Testis (tissue), 5 donors: ENCODE measurements at places on chromosomes 7 and 10. TPM values are rescaled to one million over a fixed set of nuclear protein-coding genes. Genes with fewer than 3 reads are reported as not detected.

GRCh38 chr7:29970158-29970557 is 19.4 kb downstream of the SCRN1 start:
- no peak for DNase-seq
- peaks cover 12% of the 10 kb centered on the region for H3K4me1 ChIP-seq
- H3K27ac ChIP-seq = no peak overlapping the region
- H3K36me3 ChIP-seq = no peaks in the 10 kb centered on the region
- H3K4me3 ChIP-seq = no peak overlapping the region

- DNase-seq = no peak
- H3K27ac ChIP-seq = no peak overlapping the region
- no peak overlapping the region for H3K4me3 ChIP-seq
Observed at GRCh38 chr7:106034383-106034782, 71.3 kb downstream of the CDHR3 start.

DNA sequence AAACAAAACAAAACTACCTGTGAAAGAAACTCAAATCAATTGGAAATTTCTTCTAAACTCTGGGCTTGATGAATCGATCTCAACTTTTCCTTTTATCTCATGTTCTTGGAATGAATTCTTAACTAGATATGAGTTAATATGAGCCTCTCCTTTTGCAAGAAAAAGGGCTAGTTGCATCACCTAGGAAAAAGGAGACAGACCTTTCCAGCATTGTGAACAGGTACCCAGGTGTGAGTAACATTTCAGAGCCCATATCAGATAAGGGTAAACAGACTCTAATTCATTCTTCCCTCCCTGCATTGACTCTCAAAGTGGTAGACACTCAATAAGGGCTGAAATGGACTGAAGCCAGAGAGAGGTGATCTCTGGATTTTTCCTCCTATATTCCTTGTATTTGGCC is 103.8 kb upstream of the AGR3 start:
- H3K27ac ChIP-seq = no peak overlapping the region
- peaks cover 5% of the 10 kb centered on the region for H3K4me1 ChIP-seq
- no peak for DNase-seq
- no peaks in the 10 kb centered on the region for H3K36me3 ChIP-seq

DNA sequence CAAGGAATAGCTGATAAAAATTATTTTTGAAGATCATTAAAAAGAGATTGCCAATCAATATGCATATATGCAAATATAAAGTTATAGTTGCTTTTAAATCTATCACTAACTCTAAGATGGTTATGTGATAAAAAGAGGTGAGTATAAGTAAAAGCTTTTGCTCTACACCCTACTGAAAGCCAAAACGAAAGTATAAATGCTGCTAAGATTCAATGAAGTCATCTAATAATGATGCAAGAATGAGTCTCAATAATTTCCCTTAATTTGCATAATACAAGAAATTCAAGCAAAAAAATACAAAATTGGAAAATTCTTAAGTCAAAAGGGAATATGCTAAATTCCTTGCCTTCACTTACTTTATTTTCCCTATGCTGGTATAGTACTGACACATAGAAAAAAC is 75.2 kb downstream of the WAPL start:
- no peaks in the 10 kb centered on the region for H3K36me3 ChIP-seq
- H3K4me3 ChIP-seq = no peak overlapping the region
- no peaks in the 10 kb centered on the region for H3K4me1 ChIP-seq

Gene NPC1L1
- 0.55 TPM for total RNA-seq

DNA sequence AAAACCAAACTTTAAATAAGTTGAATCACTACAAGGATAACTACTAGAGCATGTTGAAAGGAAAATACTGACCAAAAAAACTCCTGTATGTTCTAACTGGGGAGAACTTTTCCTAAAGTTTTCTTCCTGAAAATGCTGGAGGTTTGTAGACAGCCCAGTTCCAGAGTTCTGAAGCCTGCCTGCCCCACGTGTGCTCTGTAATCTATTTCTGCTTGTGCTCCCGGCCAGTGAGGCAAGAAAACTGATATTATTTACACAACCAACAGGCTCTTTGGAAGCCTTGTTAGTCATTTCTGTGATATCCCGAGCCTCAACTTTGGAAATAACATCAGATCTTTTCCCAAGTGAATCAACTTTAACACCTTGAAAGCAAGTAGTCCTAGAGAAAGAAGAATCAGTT is 46.7 kb downstream of the ZFAND4 start:
- no peaks in the 10 kb centered on the region for H3K4me1 ChIP-seq
- DNase-seq = peak; percentile 38
- H3K27ac ChIP-seq = peak overlapping the region; percentile 53
- H3K4me3 ChIP-seq = no peak overlapping the region

Gene SLC26A3
- total RNA-seq = 1.1 TPM

Gene ZNF467
- total RNA-seq = 2.4 TPM

DNA sequence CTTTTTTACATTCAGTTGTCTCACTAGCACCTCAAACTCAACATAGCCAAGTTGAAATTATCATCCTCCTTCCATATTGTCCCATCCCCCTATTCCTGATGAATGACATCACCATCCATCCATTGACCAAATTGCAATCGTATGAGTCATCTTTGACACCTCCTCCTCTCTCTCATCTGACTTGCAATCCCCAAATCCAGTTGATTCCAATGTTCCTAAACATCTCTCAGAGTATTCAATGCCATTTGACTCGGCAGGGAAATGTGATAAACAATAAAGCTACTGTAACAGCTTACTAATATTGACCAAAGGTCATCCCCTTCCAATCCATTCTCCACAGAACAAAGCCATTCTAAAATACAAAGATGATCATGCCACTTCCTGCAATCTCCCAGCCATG is 1047.8 kb downstream of the NRG3 start:
- no peaks in the 10 kb centered on the region for H3K36me3 ChIP-seq
- no peak overlapping the region for H3K4me3 ChIP-seq
- H3K27ac ChIP-seq = no peak overlapping the region
- no peak for DNase-seq

Gene HMX3
- total RNA-seq = 0.25 TPM

DNA sequence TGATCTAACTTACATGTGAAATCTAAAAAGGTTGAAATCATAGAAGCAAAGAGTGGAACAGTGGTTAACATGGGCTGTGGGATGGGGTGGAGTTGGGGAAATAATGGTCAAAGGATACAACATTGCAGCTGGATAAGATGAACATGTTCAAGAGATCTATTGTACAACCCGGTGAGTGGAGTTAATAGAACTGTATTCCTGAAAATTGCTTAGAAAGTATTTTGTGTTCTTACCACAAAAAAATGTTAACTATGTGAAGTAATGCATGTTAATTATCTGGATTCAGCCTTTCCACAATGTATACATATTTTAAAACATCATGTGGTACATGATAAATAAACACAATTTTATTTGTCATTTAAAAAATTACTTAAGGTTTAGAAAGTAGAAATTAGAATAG is 271.0 kb upstream of the LRRTM3 start:
- H3K27ac ChIP-seq = no peak overlapping the region
- no peaks in the 10 kb centered on the region for H3K27me3 ChIP-seq
- H3K36me3 ChIP-seq = no peaks in the 10 kb centered on the region
- H3K4me1 ChIP-seq = no peaks in the 10 kb centered on the region

DNA sequence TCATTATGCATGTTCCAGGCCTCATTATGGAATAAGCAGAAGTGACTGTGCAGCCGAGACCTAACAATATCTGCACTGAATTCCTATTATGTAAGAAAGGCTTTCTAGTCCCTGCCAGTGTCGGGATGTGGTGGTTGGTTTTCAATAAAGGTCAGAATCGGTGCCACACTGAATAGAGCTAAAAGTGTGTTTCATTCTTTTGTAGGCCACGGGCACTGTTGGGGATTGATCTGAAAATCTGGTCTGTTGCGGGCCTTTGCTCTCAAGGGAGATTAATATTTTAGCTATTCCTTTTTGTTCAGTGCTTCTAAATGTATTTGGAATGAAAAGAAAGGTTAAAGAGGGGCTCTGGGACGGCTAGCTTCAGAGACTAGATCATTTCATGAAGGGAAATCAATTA is 559.4 kb upstream of the GALNT17 start:
- no peaks in the 10 kb centered on the region for H3K27me3 ChIP-seq
- no peak overlapping the region for H3K4me3 ChIP-seq
- H3K36me3 ChIP-seq = no peaks in the 10 kb centered on the region
- DNase-seq = no peak

Gene HOXA13
- total RNA-seq = not detected

GRCh38 chr7:2470204-2471021 is 5.8 kb downstream of the GRIFIN start:
- H3K27me3 ChIP-seq = no peaks in the 10 kb centered on the region
- H3K4me3 ChIP-seq = no peak overlapping the region
- H3K27ac ChIP-seq = no peak overlapping the region

Gene UNCX
- total RNA-seq = 0.24 TPM

- H3K4me1 ChIP-seq = no peaks in the 10 kb centered on the region
- no peak overlapping the region for H3K27ac ChIP-seq
- DNase-seq = no peak
- H3K4me3 ChIP-seq = no peak overlapping the region
- H3K36me3 ChIP-seq = no peaks in the 10 kb centered on the region
Observed at GRCh38 chr10:8386781-8387180, 332.3 kb downstream of the GATA3 start.

Gene CALN1
- total RNA-seq = 4.3 TPM

DNA sequence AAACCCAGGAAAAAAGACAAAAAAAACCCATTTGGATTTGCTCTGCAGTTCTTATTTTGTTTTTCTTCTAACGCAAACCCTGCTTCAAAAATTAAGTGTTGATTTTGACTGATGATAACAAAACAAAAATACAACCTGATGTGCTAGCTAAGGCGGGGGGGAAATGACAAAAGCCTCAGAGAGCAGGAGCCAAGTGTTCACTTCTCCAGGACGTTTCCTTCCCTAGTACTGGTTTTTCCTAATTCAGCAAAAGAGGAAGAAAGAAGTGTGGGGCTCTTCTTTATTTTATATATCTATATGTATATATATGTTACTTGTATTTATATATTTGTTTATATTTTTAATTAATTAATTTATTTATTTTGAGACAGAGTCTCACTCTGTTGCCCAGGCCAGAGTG is 28.0 kb downstream of the SNX10 start:
- H3K4me3 ChIP-seq = no peak overlapping the region
- H3K27me3 ChIP-seq = no peaks in the 10 kb centered on the region
- no peaks in the 10 kb centered on the region for H3K36me3 ChIP-seq
- DNase-seq = no peak
- no peak overlapping the region for H3K27ac ChIP-seq
- H3K4me1 ChIP-seq = no peaks in the 10 kb centered on the region

DNA sequence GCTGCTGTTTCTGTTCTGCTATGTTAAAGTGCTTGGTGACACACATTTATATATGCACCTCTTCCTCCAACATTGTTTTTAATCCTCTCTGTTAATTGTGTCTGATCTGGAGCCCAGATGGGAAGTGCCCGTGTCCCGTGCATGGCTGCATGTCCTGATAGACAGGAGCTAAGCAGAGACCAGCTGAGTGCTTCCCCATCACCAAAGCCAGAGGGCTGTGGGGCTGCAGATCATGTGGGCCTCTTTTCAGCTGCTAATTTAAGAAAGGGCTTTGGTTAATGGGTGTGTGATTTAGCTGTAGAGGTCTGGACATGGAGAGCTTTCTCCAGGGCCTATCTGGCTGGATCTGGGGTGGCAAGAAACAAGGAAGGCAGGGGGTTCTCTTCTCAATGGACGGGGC is 96.5 kb upstream of the NPS start:
- no peak overlapping the region for H3K4me3 ChIP-seq
- no peaks in the 10 kb centered on the region for H3K36me3 ChIP-seq
- H3K4me1 ChIP-seq = no peaks in the 10 kb centered on the region
- no peaks in the 10 kb centered on the region for H3K27me3 ChIP-seq
- DNase-seq = no peak
- H3K27ac ChIP-seq = no peak overlapping the region

GRCh38 chr10:97278491-97278989 is 13.9 kb downstream of the ARHGAP19 start:
- no peaks in the 10 kb centered on the region for H3K27me3 ChIP-seq
- H3K27ac ChIP-seq = peak overlapping the region; percentile 79
- DNase-seq = no peak
- no peaks in the 10 kb centered on the region for H3K36me3 ChIP-seq
- no peak overlapping the region for H3K4me3 ChIP-seq
- peaks cover 28% of the 10 kb centered on the region for H3K4me1 ChIP-seq

Gene PAX4
- 0.55 TPM for total RNA-seq

- no peak overlapping the region for H3K27ac ChIP-seq
Observed at GRCh38 chr10:14945108-14945507, 8.8 kb downstream of the DCLRE1C start.

DNA sequence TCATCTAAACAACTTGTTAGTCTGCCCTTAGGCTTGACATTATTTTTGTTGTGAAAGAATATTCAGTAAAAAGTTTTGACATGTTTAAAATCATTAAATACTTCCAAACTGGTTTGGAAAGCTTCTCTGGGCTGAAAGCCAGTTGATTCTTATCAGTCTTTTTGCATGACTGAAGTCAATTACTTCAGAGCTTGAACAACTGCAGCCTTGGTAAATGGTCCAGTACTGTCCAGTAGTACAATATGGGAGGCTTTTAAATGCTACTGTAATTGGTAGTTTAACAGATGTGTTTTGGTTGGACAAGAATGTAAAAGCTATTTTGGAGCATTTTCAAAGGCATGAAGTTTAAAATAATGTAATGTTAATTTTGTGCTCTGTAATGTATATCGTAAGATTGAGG is 103.4 kb downstream of the SDK1 start:
- H3K27me3 ChIP-seq = no peaks in the 10 kb centered on the region
- no peaks in the 10 kb centered on the region for H3K4me1 ChIP-seq
- no peak for DNase-seq
- no peak overlapping the region for H3K27ac ChIP-seq

Gene GOLGA7B
- total RNA-seq = 1.1 TPM

DNA sequence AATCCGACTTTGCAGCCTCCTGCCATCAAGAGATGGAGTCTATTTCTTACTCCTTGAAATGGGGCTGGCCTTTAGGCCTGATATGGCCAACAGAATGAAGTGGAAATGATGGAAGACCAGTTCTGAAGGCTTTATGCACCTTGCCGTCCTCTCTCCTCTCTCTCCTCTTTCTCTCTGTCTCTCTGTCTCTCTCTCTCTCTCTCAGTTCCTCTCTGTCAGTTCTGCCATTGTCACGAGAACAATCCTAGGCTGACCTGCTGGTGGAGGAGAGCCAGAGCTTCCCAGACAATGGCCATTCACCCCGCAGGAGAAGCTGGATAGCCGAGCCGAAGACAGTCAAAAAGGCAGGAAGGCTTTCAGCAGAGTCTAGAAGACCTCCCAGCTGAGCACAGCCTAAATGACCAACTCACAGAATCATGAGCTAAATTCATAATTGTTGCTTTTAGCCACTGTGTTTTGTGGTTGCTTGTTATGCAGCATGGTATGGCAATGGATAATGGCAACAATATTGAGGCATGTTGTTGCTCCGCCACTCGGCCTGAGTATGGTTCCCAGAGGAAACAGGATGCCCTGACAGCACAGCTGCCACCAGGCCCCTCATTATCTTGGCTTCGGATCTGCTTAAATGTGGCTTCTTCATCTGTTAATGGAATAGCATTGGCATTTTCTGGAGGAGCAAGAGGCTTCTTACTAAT is 35.5 kb downstream of the FRMPD2 start:
- H3K4me1 ChIP-seq = no peaks in the 10 kb centered on the region
- no peak overlapping the region for H3K27ac ChIP-seq
- no peaks in the 10 kb centered on the region for H3K36me3 ChIP-seq
- H3K27me3 ChIP-seq = no peaks in the 10 kb centered on the region
